ENCODE measurements at places on chromosomes 3 and 15.

DNA sequence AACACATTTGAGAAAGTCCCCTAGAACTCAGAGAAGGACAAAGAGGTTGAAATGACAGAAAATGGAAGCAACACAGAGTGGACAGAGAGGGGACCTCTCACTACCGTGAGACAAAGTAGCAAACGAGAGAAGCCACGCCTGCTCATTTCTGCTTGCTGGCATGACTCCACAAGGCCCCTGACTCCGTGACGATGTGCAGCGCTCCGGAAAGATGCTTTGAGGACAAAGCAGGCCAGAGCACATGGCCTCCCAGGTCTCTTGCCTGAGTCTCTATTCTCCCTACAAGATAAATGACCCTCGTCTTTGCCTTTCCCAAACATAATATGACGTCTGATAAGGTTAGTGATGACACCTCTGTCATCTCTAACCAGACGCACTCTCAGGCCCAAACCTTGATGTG, 63.8 kb upstream of the CTSH start:
- DNase-seq, result no peak

DNA sequence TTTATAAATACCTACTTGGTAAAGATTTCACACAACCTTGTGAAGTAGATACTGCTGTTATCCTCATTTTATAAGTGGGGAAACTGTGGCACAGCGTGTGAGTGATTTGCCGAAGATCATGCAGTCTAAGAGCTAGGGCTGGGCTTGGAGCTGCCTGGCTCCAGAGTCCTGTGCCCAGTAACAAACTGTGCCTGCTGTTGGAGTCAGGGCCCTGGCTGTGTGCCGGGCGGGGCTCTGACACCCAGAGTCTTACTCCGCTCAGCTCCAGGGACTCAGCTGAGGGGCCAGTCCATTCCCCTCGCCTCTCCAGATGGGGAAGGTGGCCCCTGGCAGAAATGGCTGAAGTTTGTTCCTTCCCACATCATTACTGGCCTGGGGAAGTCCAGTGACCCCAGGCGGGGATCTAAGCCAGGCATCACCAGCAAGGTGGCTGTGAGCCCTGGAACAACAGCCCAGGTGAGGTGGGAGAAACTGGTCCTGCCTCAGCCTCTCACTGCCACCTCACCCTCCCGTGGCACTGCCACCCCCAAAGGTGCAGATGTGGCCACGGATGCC, 17.3 kb upstream of the PLXNA1 start:
- DNase-seq, result no peak

DNA sequence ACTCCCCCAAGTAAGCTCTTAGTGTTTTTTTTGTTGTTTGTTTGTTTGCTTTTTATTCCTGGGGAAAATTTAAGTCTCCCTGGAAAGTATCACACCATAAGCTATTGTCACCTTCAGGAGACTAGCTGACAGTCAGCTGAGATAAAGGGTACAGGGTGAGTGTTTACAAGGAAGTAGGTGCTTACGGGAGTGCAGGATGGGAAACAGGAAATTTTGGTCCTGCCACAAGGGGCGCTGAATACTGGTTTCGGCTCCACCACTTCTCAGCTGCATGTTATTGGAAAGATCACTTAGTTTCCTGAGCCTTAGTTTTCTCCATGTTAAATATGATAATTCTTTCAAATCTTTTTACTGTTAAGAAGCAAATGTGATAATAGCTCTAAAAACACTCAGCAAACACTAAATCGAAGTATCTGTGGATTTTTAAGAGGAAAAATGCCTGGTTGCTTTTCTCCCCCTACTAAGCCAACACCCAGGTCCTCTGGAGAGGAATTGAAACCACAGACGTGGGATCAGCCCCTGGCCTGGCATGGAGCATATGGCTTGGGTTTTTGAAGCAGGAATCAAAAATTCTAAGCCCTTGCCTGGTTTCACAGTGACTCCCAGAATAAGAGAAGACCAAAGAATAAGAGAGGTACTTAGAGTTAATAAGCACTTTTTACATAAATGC, 90.7 kb downstream of the SCN11A start:
- peak; percentile 70 for DNase-seq

GRCh38 chr15:87939848-87940457, 316.6 kb downstream of the NTRK3 start:
- DNase-seq, result no peak

GRCh38 chr3:142319094-142319493, 93.7 kb upstream of the GK5 start:
- no peak for DNase-seq

DNA sequence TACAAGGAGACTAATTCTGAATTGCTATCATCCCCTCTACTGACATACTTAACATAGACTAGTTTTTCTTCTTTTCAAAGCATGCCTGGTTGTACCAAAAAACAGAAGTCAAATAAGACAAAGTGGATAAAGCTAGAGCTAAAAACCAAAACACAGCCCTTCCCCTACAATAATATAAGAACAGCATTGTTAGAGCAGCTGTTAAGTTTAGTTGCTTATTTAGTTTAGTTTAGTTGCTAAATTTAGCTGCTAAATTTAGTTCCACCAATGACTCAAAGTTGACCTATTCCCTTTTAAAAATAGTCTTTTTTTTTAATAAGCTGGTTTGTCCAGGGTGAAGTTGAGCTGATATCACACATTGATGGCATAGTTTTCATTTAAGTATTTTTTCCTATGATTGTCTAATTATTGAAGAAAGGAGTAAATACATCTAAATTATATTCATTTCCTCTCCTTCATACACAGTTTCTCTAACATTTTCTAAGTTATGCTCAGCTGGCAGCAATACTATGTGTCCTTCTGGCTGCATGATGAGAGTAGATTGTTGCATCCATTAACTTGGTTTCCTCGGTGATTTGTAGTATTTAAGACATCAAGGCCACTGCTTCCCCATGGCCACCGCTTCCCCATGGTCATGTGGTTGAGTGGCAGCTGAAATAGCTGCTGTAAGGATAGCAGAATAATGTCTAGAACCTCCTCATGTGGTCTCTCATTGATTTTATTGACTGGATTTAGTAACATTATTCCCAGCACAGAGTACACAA, 718.6 kb upstream of the NECTIN3 start:
- DNase-seq, result no peak

GRCh38 chr3:171164067-171164465, 137.5 kb upstream of the SLC2A2 start:
- no peak for DNase-seq

DNA sequence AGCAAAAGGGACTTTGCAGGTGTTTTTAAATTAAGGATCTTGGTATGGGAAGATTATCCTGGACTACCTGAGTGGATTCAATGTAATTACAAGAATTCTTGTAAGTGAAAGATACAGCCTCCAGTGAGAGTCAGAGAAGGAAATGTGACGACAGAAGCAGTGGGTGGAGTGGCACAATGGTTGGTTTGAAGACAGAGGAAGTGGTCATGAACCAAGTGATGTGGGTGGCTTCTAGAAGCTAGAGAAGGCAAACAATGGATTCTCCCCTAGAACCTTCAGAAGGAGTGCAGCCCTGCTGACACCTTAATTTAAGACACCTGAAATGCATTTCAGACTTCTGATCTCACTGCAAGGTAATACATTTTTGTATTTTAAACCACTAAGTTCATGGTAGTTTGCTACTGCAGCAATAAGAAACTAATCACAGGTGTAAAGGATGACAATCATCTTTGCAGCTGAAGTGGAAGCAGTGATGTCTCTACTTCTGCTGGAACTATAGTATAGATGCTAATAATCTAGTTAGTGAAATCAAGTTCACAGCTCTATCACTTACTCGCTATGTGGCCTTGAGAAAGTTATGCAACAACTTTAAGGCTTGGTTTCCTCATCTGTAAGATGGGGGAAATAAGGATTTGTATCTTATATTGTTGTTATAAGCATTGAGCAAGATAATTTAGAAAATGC, 403.4 kb upstream of the SUCLG2 start:
- DNase-seq, result no peak

DNA sequence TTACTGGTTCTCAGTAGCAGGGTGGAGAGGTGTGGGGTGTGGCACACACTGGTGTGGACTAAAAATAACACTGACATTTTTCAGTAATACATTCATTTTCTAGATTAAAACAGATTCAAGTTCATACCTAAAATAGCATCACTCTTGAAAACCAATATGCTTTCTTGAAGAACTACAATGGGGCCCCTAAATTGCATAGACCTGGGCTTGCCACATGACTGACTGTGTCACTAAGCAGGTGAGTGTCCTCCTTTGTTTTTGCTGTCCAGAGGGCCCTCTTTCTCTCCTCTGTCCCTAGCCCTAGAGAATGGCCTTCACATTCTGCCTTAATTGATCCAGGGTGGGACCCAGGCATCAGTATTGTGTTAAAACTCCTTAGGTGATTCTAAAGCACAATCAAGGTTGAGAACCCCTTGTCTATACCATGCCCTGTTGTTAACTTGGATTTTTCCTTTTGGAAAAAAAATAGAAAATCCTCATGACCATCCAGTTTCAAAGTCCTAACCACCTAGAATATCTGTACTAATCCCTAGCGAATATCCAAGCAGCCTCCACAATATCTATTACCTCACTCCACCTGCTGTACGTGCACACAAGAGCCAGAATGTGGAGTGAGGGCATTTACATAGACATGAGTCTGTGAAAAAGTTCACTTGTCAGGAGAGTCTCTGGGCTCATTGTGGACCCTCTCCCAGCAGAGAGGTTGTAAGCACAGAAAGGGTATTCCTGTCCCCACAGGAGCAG, 18.7 kb upstream of the TMEM41A start:
- no peak for DNase-seq

- DNase-seq, result no peak
Observed at GRCh38 chr3:195760345-195761122, 39.8 kb downstream of the MUC20 start.

GRCh38 chr15:85011160-85011571, 29.5 kb downstream of the PDE8A start:
- DNase-seq, result no peak

GRCh38 chr15:52078876-52079700, 33.5 kb downstream of the BCL2L10 start:
- peak; percentile 46 for DNase-seq

- no peak for DNase-seq
Observed at GRCh38 chr3:50380405-50381085, 21.2 kb upstream of the TMEM115 start.

- DNase-seq, result no peak
Observed at GRCh38 chr3:194244167-194244566, 107.0 kb downstream of the CPN2 start.

GRCh38 chr3:184942735-184943134, 130.8 kb downstream of the VPS8 start:
- DNase-seq, result no peak

DNA sequence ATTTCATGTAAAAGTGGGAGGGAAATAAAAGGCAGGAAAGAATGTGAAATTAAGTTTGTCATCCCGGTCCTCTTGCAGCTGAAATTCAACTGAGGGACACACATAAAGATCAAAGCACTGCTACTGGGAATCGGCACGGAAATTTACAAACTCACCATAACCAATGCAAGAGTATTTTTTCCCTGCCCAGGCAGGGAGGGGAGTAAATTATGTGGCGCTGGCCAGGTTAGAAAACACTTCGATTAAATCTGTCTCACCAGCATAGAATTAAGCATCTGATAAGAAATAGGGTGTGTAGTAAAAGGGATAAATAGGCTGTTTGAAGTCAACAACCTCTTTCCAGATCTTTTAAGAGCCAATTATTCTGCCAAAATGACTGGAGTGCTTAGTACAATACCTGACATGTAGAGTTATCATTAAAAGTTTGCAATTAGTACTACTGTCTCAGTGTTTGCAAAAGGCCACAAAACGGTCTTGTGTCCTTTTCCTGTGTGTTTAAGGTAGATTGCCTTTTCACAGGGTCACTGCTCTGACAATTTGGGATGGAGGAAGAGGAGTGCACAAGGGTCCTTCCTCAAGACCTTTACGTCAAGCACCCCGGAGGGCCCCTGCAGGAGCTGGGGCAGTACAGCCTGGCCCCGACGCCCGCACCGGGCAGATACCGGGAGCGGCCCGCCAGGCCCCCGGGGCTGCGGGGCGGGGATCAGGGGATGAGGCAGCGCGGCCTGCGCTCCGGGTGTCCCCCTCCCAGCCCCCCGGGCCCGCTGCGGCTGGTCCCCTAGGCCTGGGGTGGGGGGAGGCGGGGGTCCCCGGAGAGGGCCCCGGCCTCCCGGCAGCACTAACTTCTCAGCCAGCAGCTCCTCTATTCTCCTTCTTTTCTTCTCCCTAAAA, 651 bp downstream of the UBA3 start:
- DNase-seq, result peak; percentile 24

DNA sequence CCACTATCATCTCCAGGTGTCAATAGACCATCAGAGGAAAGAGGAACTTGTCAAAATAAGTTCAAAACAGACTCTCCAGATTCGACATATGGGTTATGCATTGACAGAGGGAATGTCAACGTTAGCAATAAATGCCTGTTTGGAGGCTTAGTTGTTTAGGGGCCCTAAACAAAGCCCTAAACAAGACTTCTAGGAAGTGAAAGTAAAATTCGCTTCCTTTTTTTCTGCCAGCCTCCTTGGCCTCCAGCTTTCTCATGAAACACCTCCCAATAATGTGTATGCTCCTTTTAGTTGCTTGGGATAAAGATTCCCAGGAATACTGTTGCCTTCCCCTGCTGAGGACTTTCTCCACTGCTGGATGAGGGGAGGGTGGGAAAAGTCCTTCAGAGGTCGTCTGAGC, 70.9 kb upstream of the ARNT2 start:
- no peak for DNase-seq

GRCh38 chr15:78617076-78617475, 3.7 kb downstream of the CHRNA3 start:
- DNase-seq, result no peak

- DNase-seq, result no peak
Observed at GRCh38 chr3:12356996-12357395, 68.1 kb downstream of the PPARG start.

GRCh38 chr15:75921732-75922703, 18.3 kb downstream of the FBXO22 start:
- DNase-seq, result no peak

DNA sequence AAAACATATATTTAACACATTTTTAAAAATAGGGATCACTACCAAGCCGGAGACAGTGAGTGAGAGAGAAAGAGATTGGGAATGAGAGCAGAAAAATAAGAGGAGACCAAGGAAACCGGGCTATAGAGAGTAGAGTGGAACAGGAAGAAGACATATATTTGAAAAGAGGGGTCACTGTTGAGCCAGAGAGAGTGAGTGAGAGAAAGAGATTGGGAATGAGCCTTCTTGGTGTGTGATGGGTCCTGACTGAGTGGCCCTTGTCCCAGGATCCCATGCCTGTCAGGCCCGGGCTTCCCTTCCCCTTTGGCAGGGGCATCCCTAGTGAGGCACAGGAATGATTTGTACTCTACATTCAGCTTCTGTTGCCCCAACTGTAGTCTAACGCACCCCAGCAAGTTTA, 646.6 kb downstream of the NTRK3 start:
- DNase-seq, result peak; percentile 17

- DNase-seq, result no peak
Observed at GRCh38 chr3:169624533-169624972, 39.0 kb downstream of the MECOM start.

DNA sequence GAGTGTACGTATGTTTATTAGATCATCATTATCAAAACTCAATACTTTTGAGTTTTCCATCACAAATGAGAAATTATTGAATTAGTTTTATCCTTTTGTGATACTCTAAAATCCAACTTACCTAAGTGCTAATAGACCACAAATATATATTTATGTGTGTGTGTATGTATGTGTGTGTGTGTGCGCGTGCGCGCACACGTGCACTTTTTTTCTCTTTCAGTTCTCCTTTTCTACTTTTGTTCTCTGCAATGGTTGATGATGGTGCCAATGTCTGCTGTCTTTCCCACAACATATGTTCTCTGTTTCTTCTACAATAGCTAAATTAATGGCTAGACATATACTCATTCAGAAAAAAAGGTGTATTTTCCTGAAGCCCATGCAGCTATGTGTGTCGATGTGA, 571.6 kb upstream of the ARPP21 start:
- no peak for DNase-seq

All from urothelium cell line (cell line).